ENCODE measurements at places on chromosomes 2 and 18. TPM values are rescaled to one million over a fixed set of nuclear protein-coding genes. Genes with fewer than 3 reads are reported as not detected.

SPR gene
- total RNA-seq: 10.7 TPM

AKAIN1 gene
- total RNA-seq: not detected

SLC4A1AP gene
- 18.8 TPM for total RNA-seq

CRACDL gene
- 0.07 TPM for total RNA-seq

PEX13 gene
- total RNA-seq: 22.3 TPM

ALPI gene
- not detected for total RNA-seq

SIX3 gene
- total RNA-seq: 0.21 TPM

CFAP53 gene
- 0.34 TPM for total RNA-seq

CHRNA1 gene
- total RNA-seq: not detected

TBC1D8 gene
- 21.8 TPM for total RNA-seq

ZNF532 gene
- 240 TPM for total RNA-seq

SCG2 gene
- 0.77 TPM for total RNA-seq
